ENCODE measurements at places on chromosomes 5 and 9.

- DNase-seq: no peak
Measured at GRCh38 chr9:127005770-127006314, 91.3 kb downstream of the RALGPS1 start.

DNA sequence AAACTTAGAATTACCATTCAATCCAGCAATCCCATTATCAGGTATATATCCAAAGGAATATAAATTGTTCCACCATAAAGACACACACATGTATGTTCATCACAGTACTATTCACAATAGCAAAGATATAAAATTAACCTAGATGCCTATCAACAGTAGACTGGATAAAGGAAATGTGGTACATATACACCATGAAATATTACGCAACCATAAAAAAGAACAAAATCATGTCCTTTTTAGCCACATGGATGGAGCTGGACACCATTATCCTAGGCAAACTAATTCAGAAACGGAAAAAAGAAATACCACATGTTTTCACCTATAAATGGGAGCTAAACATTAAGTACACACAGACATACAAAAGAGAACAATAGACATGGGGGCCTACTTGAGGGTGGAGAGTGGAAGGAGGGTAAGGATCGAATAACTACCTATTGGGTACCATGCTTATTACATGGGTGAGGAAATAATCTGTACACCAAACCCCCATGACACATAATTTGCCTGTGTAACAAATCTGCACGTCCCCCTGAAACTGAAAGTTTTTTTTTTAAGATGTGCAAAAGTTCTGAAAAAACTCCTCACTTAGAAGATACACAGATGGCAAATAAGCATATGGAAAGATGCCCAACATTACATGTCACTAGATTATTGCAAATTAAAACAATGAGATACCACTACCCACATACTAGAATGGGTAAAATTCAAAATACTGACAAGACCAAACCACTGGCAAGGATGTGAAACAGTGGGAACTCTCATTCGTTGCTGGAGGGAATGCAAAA lies 313.0 kb upstream of the CD180 start:
- no peak for DNase-seq

DNA sequence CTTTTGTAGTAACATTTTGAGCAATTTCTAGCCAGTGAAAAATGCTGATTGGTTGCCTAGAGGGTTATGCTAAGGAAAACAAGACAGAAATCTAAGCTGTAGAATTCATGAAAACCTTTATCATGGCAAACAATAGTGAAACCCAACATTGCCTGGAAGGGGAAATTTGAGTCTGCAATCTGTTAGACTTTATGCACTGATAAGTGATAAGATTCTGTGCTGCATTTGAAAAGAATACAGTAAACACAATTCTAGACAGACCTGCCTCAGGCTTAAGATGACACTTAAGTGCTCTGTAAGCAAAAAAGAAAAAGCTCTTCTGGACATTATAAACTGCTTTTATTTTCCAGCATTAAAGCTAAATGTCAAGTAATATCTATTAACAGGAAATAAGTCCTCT lies 519.3 kb downstream of the ISL1 start:
- no peak for DNase-seq

GRCh38 chr5:181100121-181100875 lies 30.7 kb downstream of the OR2V1 start:
- DNase-seq: no peak

DNA sequence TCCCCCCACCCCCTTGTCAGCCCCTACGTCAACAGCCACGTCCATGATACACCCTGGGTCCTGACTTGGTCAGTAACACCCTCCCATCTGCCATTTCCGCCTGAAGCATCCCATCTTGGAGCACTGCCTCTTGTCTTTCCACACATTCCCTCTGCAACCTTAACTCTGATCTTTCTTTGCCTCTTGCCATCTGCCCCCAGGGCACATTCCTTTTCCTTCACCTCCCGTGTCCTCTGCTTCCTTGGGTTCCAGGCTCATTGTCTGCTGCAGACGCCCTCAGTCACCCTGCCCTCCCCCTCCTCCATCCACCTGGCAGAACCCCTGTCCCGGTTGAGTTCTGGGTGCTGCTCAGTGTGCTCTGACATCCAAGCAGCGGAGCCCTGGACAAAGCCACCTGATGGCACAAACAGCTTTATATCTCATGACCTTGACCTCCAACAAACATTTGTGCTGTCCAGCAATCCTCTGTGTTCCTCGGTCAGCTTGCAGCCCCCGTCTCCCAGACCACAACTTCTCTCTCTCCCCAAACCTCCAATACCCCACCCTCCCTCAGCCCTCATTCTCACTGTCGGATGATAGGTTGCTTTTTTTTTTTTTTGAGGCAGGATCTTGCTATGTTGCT lies 97.7 kb upstream of the IER5L start:
- DNase-seq: no peak

- peak; percentile 58 for DNase-seq
Measured at GRCh38 chr9:101705135-101705661, 33.2 kb downstream of the GRIN3A start.

DNA sequence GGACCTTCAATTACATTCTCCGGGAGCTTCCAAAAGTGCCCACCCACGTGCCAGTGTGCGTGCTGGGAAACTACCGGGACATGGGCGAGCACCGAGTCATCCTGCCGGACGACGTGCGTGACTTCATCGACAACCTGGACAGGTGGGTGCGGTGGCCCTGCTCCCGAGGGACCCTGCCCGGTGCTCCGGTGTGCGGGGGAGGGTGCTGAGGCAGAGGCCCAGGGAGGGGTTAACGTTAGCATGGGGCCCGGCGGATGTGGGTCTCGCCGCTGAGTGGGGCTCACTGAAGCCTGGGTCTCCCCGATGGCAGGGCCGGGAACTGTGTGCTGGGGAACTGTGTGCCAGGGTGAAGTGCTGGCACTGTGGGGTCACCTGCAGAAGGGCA lies 10.6 kb upstream of the AJM1 start:
- no peak for DNase-seq

- no peak for DNase-seq
Measured at GRCh38 chr5:59767681-59768151, 125.8 kb downstream of the PDE4D start.

- no peak for DNase-seq
Measured at GRCh38 chr5:72543811-72544210, 36.6 kb upstream of the ZNF366 start.

DNA sequence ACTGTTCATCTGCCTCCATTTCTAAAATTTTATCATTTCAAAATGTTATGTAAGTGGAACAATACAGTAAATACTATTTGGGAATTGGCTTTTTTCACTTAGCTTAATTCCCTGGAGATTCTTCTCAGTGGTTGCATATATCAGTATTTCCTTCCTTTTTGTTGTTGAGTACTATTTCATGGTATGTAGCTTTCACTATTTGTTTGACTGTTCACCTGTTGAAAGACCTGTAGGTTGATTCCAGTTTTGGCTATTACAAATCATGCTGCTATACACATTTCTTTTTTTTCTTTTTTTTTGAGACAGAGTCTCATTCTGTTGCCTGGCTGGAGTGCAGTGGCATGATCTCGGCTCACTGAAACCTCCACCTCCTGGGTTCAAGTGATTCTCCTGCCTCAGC lies 33.0 kb upstream of the PWWP2A start:
- no peak for DNase-seq

DNA sequence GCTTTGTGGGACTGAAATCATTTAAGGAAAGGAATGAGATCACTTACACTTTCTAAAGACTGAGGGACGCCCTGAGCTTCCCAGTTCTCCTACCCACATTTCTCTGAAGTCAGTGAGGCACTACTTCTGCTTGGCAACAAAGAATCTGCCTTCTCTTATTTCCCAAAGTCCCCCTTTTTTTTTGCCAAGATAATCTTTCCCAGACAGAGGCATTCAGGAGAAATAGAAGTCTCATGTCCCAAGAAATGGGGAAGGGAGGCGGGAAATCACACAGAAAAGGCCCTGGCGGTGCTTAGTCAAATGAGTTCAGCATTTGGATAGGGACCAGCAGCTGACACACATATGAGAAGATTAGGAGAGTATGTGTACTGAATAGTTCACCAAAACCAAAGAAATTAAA lies 159.7 kb downstream of the MUSK start:
- DNase-seq: no peak

DNA sequence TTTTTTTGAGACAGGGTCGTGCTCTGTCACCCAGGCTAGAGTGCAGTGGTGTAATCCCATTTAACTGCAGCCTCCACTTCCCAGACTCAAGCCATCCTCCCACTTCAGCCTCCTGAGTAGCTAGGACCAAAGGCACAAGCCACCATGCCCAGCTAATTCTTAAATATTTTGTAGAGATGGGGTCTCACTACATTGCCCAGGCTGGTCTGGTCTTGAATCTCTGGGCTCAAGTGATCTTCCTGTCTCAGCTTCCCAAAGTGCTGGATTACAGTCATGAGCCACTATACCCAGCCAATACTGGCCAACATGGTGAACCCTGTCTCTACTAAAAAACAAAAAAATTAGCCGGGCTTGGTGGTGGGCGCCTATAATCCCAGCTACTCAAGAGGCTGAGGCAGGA lies 6.8 kb downstream of the DCAF12 start:
- DNase-seq: no peak

GRCh38 chr9:98867429-98868168 lies 60.1 kb downstream of the GALNT12 start:
- no peak for DNase-seq

DNA sequence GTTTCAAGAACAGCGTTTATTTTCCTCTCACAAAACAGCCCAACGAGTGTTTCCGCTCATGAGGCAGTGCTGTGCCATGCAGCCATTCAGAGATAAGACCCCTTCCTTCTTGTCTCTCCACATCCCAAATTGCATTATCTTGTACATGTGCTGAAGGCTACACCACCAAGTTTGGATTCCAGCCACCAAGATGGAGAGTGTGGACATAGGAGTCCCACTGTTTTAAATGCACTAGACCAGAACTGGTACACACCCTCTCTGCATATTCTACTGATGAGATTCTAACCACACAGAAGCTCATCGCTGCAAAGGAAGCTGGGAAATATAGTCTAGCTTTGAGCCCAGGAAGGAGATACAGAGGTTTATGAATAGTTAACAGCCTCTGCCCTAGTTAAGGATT lies 509.4 kb downstream of the NFIB start:
- DNase-seq: no peak

- no peak for DNase-seq
Measured at GRCh38 chr9:83266666-83267496, 203.9 kb upstream of the RASEF start.

- DNase-seq: no peak
Measured at GRCh38 chr9:10366171-10366779, 246.5 kb downstream of the PTPRD start.

GRCh38 chr5:135843571-135844337 lies 9.3 kb downstream of the SLC25A48 start:
- DNase-seq: no peak

GRCh38 chr5:176733406-176734262 lies 76.7 kb upstream of the UNC5A start:
- no peak for DNase-seq

- no peak for DNase-seq
Measured at GRCh38 chr5:41334758-41335157, 121.4 kb upstream of the C6 start.
